Adrenal gland (tissue), 19 donors: ENCODE measurements at places on chromosomes 7 and 10. TPM values are rescaled to one million over a fixed set of nuclear protein-coding genes. Genes with fewer than 3 reads are reported as not detected.

Gene C10orf105
- 0.07 TPM for polyA plus RNA-seq

Gene PLAC9
- polyA plus RNA-seq, result 67.6 TPM

Gene HILPDA
- 8.0 TPM for polyA plus RNA-seq

Gene GIMAP2
- 10.9 TPM for polyA plus RNA-seq

Gene TMEM176B
- 12.6 TPM for polyA plus RNA-seq

Gene UFSP1
- 6.8 TPM for polyA plus RNA-seq

Gene HABP2
- polyA plus RNA-seq, result not detected

Gene NUTM2D
- polyA plus RNA-seq, result 34.2 TPM

Gene IFIT2
- polyA plus RNA-seq, result 6.0 TPM

Gene VAX1
- polyA plus RNA-seq, result not detected

Gene RAB18
- polyA plus RNA-seq, result 416 TPM

Gene GPER1
- polyA plus RNA-seq, result 1.9 TPM

Gene IL15RA
- 6.8 TPM for polyA plus RNA-seq

Gene PNLIPRP3
- polyA plus RNA-seq, result not detected

Gene MNX1
- polyA plus RNA-seq, result not detected

Gene GARS1
- 76.9 TPM for polyA plus RNA-seq

Gene TAS2R39
- polyA plus RNA-seq, result not detected

Gene TRIL
- polyA plus RNA-seq, result 1.3 TPM

Gene PAPSS2
- polyA plus RNA-seq, result 55.0 TPM

Gene SMKR1
- polyA plus RNA-seq, result 2.1 TPM

Gene PRKCQ
- polyA plus RNA-seq, result 0.57 TPM

Gene SLC26A3
- not detected for polyA plus RNA-seq

Gene PITX3
- not detected for polyA plus RNA-seq

Gene SMARCD3
- polyA plus RNA-seq, result 46.4 TPM

Gene STEAP4
- 200 TPM for polyA plus RNA-seq

Gene ASZ1
- not detected for polyA plus RNA-seq

Gene OR2A42
- polyA plus RNA-seq, result 0.11 TPM

Gene MARVELD1
- 6.3 TPM for polyA plus RNA-seq

Gene SFRP5
- polyA plus RNA-seq, result 8.0 TPM
